ENCODE measurements at places on chromosomes 1 and 21.

GRCh38 chr1:150234309-150234565 is 1.7 kb downstream of the ANP32E start:
- no peak for DNase-seq

DNA sequence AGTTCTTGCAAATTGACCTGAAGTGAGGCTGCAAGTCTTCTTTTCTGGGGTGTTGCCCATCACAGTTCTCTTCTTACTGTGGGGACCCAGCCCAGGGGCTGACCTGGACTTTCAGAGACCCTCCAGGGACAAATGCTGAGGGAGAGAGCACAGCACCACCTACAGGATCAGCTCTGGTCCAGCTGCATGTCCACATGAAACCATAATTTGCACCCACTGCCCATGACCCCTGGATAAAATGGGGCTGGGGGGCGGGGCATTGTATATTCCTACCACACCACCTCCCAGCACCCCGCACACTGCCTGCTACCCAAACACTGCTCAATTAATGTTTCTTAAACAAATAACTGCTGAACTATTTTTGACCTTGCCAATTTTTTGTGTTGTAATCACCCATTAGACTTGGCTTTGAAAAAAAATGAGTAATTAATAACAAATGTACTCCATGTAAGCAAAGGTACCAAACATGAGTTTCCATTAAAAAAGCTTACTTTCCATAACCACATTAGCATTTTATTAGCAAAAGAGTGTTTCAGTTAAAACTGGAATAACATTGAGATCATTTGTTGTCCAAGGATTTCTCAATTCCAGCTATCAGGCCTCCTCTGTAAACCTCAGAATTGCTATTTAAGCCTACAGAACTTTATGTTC is 168.0 kb upstream of the RAB4A start:
- DNase-seq: no peak

GRCh38 chr1:44489481-44489880 is 84.4 kb downstream of the RNF220 start:
- no peak for DNase-seq

GRCh38 chr1:196373798-196374197 is 234.4 kb downstream of the KCNT2 start:
- no peak for DNase-seq

DNA sequence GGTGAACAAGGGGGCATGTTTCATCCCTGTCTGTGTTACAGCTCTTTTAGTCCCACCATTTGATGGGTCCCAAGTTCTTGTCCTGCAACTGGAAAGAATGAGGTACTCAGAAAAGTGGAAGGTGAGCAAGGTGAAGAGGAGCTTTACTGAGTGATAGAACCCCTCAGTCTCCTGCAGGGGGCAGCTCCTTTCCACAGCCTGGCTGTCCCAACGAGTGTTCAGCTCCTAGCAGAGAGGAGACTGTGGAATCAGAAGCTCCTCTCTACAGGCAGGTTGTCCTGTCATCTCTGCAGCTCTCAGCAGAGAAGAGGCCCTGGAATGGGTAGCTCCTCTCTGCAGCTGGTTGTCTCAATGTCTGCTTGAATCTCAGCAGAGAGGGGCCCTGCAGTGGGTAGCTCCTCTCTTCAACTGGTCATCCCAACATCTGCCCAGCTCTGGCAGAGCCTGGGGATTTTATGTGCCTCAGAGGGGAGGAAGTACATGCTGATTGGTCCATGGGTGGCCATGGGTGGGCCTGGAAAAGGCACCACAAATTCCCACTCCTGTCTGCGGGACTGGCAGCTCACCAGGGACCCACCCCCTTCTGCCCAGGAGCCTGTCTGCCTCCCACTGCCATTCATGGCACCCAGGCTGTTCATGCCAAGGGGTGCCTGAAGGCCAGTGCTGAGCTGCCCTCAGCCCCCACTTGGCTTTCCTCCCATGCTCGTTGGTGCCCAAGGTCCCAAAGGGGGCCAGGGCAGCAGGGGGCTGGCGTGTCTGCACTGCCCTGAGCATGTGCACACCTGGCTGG is 25.7 kb downstream of the LDLRAD1 start:
- no peak for DNase-seq

DNA sequence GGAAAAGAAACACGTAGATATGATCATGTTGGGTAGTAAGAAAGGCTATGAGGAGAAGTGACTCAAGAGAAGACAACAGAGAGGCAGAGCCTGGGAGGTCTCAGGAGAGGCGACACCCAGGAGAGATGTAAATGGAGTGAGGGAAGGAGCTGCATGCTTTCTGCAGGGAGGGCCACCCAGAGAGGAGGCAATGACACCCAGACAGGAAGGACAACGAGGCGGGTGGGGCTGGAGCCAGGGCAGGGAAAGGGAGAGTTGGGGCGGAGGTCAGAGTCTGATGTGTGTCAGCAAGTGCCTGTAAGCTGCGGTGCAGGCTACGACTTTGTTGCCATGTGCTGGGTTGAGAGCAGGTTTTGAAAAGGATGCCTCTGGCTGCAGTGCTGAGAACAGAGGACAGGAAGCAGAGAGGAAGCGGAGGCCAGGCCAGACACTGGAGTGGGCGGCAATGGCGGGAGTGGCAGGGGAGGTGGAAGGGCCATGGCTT is 31.3 kb downstream of the SLC1A7 start:
- no peak for DNase-seq

DNA sequence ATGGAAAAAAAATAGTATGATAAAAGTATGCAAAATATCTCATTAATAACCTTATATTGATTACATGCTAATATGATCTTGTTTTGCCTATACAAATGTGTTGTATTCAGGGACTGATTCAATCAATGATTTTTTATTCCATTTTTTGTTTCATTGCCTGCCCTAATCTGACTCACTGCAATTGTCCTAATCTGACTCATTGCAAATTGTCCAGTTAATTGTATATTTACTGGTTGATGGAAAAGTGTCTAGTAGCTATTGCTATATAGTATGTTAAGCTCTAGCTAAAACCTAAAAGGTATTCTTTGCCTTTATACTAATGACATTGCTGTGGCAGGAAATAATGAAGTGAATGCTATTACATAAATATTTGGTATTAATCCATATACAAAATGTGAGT is 728.9 kb upstream of the ZP4 start:
- no peak for DNase-seq

Measured in activated T-cell treated with anti-CD3 and anti-CD28 coated beads, Interleukin-2, amount 50 U/mL, for 72 hours (primary cell).